ENCODE measurements at places on chromosomes 7 and 10.

DNA sequence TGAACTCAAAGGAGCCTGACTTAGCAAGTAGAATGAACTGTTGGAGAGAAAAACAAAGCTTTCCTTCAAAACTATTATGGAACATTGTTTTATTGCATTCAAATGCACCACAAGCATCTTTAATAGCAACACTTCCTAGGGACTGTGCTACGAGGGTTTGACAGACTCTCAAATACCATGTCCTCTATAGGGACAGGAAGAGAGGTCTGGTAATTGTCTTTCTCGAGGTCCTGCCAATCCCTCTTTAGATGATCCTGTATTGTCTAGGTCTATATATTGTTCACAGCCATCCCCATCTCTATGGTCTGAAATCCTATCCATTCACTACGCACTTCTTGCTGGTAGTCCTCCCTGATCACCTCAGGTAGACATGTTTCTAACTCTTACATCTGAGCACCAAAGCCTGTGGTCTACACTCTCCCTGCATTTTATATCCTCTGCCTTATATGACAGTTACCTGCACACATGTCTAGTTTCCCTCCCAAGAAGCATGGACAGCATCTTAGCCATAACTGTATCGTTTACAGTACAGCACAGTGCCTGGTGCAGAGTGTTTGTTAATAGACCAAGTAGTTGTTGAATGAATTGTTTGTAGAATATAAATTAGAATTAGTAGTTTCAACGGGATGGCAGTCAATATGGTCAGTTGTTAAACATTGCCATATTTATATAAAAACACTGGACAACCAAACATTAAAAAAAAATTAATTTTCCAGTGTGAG, 21.7 kb upstream of the LRRC17 start:
- DNase-seq, result no peak

DNA sequence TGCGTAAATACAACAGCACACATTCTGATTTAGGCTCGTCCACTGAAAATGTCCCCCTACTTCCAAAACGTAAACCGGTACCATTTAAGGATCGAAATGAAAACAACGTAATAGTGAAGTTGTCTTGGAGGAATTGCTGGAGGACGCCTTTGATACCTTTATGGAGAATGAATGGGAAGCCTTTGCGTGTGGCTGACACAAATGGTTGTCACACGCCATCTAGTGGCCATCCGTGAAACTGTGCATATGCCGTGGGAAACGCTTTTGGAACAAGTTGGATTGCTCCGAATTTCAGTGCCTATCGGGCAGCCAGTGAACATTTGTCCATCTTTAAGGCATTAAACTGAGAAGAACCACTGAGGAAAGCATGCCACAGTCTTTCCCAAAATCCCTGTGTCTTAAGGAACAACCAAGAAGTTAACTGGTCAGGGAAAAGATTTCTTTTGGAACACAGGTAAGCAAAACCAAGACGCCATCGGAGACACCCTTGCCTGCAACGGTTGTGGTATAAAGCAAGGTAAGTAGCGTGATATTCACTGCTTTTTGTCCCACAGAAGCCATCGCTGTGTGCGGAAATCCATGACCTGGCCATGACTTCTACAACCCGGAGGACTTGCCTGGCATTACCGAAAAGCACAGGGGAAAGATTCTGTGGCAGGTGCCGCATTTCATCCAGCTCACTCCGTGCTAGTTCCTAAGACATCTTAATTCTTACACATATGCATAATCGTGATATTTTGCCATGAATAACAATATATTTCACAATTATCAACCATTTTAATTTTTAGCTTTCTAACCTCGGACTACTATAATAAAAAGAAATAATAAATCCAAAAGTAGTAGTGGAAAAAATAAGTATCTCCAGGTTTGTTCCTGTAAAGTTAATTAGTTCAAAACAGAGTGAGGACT, 100.6 kb downstream of the FAM204A start:
- DNase-seq, result peak; percentile 70

- DNase-seq, result no peak
Measured at GRCh38 chr7:151900986-151901621, 24.2 kb upstream of the PRKAG2 start.

- no peak for DNase-seq
Measured at GRCh38 chr10:99443500-99443899, 13.1 kb upstream of the GOT1 start.

DNA sequence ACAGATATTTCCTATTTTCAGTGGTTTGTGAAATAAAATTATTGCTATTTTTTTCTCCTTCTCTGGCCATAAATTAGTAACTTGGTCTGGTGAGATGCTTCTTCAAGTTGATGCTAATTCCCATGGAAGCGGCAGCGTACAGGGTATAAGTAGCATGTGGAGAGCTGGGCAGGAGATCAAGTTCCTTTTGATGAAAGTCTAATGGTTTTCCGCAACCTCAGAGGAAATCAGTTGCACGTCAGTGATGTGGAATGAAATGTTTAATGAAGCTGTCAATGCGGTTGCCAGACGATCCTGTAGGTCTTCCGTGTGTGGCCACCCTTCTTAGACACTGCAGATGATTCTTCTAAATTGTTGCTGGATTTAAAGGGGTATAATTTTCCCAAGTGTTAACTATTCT, 236.4 kb upstream of the GRM3 start:
- DNase-seq, result no peak

- peak; percentile 63 for DNase-seq
Measured at GRCh38 chr7:128697302-128697905, 25.3 kb downstream of the GARIN1A start.

- DNase-seq, result no peak
Measured at GRCh38 chr10:62907470-62908212, 91.5 kb upstream of the EGR2 start.

GRCh38 chr7:143145-143751, 49.1 kb upstream of the FAM20C start:
- no peak for DNase-seq
